ENCODE measurements at places on chromosomes 2 and 18. TPM values are rescaled to one million over a fixed set of nuclear protein-coding genes. Genes with fewer than 3 reads are reported as not detected.

Gene ZNF804A
- under 0.01 TPM for total RNA-seq

Gene FOXD4L1
- total RNA-seq = not detected

Gene IMPACT
- 30.2 TPM for total RNA-seq

Gene MCFD2
- 94.8 TPM for total RNA-seq

Gene TUBA4B
- not detected for total RNA-seq

Gene ANKRD23
- 3.5 TPM for total RNA-seq

Gene PKDCC
- total RNA-seq = 131 TPM

Gene CD226
- total RNA-seq = 1.8 TPM

Gene DSG2
- 61.3 TPM for total RNA-seq

Gene ANKRD36C
- 407 TPM for total RNA-seq

Gene GAREM1
- 12.0 TPM for total RNA-seq

Gene MYL1
- not detected for total RNA-seq

Gene SLC30A3
- total RNA-seq = 0.33 TPM

Gene OST4
- 281 TPM for total RNA-seq
